ENCODE measurements at places on chromosomes 5 and 9.
A peak's percentile ranks its signal among the peaks of the same experiment; 100 is the strongest.

DNA sequence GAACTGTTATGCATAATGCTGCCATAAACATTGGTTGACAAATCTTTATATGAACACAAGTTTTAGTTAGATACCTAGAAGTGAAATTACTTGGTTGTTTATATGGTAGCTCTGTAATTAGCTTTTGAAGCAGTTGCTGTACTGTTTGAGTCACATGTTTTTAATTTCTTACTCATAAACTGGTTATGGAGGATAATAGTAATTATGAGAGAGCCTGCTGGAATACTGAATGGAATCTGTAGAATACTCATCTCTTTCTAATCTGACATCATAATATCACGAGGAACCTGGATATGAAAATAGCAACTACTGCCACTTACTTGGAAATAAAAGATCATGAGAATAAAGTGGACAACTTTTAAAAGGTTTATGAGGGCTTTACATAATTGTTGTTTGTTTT lies 509.2 kb downstream of the CETN3 start:
- DNase-seq, result no peak

DNA sequence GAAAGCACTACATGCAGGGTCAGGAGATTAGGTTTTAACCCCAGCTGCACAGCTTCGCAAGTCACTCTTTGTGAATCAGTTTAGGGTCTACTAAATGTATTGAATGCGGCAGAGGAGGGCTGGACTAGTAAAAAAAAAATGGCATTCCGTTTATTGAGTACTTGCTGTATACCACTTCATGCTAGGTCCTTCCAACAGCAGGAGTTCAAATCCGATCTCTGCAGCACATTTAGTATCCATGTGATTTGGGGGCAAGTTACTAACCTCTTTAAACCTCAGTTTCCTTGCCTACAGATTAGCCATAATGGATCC lies 204.4 kb downstream of the SNCAIP start:
- no peak for DNase-seq

- no peak for DNase-seq
Observed at GRCh38 chr5:133464013-133464412, 148.3 kb downstream of the FSTL4 start.

- no peak for DNase-seq
Observed at GRCh38 chr9:111726949-111727348, 65.5 kb downstream of the GNG10 start.

GRCh38 chr9:131049829-131050715 lies 41.1 kb downstream of the LAMC3 start:
- no peak for DNase-seq

DNA sequence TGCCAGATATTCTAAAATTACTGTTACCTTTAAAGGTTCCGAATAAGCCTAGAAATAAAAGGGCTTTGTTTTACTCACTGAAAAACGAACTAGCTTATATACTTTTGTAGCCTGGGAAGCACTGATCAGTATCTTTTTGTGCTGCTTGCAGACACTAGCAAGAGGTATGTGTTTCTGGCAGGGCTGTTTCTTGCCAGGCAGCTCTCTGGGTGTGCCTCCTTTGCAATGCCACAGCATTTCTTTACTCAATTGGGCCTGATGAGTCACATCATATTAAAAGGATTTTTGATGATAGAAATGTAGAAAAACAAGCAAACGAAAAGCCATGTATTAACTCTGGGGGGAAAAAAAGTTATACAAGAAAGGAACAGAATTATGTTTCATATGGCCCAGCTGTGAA lies 35.6 kb downstream of the CD180 start:
- DNase-seq, result peak; percentile 51

DNA sequence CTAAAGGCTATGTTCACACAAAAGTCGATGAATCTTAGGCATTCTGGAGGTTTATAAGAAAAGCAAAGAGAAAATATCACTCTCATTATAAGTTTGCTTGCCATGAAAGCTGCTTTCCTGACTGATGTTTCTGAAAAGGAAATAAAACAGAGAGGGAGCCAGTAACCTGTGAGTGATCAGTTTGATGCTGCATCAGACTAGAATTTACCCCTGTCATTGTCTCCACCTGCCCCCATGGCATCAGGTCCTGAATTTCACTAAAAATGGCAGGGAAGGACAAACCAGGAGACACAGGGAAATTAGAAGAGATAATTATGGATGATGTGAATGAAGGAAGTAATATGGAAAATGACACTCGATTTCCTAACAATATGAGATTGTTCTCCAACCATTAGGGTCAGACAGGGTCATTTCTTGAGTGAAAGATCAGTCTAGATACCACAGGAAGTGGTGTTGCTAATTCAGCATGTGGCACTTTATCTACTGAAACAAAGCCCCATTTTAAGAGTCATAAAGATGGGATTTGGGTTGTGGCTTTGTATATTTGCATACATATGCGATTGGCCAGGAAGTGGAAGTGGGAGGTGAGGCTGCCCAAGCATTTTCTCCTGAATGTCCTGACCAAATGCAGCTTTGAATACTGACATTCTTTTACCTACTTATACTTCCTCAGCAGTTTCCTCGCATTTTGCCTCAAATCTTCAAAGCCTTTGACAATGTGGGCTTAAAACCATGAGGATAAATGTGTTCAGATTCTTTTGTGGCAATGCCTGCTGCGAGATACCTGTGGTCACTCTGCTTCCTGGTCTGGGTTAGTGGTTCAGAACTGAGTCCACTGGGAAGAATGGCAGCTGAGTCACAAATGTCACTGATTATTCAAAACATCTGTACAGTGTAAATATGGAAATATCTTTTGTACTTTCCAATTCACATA lies 29.7 kb downstream of the MEGF10 start:
- DNase-seq, result no peak

DNA sequence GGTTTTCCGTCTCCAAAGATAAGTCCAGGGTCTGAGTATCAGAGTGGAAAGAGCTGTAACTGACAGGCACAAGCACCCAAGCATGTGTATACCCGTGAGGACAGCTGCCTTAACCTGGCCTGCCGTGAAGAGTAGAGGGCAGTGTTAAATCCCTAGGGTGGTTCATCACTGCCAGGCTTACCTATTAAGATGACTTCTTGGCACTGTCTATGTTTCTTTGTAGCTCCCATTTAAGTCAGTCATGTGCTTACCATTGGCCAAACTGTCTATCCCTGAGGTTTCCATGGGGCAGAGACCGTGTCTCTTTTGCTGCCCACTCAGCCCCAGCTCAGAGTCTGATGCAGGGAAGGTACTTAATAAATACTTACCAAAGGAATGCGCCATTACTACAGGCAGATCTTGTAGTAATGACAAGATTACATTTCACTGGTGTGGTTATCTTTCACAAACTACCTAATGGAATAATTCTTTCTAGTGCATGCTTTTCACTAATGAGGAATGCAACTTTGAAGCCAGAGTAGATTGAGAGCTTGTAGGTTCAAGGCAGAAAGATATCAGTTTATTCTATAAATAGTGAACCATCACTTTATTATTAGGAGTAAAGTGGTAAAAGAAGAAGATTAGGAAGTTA lies 64.2 kb downstream of the SNX24 start:
- no peak for DNase-seq

DNA sequence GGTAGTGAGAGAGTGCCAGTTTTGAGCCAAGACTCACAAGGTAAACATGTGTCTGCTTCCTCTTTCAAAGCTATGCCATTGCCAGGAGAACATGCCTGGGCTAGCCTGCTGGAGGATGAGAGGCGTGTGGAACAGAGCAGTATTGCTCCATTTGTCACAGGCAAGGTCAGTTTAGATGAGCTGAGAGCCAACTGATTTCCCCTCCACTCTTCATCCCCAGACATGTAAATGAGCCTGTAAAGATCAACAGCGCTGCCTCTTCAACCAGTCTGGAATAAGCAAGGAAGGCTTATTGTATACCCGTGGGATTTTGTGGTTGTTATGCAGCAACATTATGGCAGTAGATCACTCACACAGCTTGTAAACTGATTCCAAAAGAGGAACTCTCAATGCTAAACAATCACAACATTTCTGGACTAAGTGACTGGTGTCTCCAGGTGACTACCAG lies 8.2 kb upstream of the GDNF start:
- DNase-seq, result peak; percentile 43

DNA sequence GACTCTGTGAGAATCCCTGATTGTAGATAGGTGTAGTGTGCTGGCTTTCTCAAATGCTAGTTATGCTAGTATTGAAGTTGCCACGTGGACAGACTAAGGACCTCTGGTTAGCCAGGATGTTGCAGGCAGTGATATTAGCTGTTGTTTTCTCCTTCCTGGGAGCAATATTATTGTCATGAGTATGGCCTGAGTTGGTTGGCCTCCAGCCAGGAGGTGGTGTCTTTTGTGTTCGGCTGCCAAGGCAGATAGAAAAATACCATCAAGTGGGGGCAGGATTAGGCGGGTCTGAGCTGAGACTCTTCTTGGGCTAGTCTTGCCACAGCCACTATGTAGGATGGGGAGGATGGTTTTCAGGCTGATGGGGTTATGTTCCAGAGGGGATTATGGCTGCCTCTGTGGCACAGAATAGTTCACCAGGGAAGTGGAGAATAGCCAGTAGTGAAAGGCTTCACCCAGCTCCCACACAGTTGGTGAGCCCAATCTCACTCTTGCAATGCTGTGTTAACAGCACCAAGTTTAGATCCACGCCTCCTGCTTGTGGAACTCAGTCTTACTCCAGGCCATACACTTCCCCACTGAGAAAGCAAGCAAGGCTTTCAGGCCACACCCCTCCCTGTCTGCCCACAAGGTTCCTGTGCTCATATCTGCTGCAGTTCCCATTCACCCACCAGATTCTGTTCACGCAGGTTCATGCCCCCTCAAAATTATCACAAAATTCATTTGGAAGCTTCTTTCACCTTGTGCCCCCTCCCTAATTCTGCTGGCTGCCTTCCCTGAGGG lies 31.2 kb downstream of the GHR start:
- DNase-seq, result no peak

DNA sequence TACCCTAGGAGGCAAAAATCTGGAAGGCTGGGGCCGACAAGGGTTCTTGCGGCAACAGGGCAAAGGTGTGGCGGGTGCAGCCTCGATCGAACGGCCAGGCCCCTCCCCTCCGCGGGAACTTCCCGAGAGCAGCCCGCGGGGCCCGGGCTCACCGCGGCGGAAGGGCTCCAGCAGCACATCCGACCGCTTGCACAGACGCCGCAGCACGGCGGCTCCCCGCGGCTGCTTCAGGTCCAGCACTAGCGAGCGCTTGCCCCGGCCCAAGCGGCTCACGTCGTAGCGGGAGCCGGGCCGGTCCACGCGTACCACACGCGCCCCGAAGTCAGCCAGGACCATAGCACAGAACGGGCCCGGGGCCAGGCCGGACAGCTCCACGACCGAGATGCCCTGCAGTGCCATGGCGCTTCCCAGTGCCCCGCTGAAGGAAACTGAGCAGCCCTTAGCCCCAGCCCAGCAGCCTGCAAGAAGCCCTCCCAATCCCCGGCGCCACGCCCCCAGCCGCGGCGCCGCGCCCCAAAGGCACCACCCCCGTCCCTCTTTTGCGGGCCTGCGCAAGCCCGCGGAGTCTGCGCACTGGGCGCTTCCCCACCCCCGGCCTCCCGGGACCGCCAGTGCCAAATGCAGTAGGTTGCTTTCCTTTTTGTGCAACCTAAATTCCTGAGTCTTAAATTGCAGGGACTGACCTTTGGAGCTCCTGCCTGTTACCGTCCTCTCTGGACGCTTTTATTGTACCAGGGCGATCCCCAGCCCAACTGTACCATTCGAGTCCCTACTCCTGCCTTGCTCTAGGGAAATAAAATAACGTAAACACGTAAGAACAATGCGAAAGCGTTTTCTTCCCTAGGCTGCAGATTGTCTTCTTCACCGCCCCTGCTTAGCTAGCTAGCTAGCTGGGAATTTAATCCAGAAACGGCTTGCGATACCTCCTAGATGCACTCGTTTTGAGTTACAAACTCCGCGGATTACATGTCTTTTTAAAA lies at the start of gene AMACR:
TSS of gene AMACR (minus strand) at position 430 of the 980 bp plus-strand sequence. CDS start at position 399, 31 bp downstream.
- DNase-seq, result peak; percentile 91

DNA sequence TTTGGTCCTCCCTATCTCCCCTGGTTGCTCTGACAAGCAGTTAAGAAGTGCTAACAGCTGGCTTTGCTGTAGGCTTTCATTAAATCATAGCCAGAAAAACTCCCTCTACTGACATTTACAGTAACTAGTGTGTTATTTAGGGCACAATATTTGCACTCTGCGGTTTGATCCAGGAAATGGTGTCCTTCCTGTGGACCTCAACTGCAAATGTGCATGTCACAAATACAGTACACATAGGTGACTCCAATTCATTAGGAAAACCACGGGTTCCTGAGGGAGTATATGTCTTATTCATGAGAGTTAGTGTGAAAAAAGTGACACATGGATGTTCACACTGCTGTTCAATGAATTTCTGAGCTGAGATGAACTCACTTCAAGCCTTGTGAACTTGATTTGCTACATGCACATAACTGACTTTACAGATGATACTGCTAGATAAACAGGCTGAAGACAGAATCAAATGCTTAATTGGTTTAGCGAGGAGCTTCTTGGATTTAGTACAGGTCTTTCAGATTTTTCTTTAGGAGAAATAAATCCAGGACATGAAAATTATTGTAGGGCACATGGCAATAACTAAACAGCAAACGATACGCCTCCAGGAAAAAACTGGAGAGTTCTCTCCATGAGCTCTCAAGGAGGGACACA lies 281.5 kb downstream of the EFNA5 start:
- no peak for DNase-seq

GRCh38 chr5:66671305-66671704 lies 75.1 kb downstream of the MAST4 start:
- DNase-seq, result no peak

GRCh38 chr5:92694067-92694466 lies 887.0 kb downstream of the NR2F1-AS1 start:
- DNase-seq, result no peak

DNA sequence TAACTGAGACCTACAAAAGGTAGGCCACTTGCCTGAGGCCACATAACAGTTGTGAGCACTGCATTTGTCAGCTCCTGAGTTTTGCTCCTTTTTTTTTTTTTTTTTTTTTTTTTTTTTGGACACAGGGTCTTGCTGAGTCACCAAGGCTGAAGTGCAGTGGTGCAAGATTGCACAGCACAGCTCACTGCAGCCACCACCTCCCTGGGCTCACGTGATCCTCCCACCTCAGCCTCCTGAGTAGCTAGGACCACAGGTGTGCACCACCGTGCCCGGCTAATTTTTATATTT lies 37.1 kb downstream of the LAMC3 start:
- no peak for DNase-seq

DNA sequence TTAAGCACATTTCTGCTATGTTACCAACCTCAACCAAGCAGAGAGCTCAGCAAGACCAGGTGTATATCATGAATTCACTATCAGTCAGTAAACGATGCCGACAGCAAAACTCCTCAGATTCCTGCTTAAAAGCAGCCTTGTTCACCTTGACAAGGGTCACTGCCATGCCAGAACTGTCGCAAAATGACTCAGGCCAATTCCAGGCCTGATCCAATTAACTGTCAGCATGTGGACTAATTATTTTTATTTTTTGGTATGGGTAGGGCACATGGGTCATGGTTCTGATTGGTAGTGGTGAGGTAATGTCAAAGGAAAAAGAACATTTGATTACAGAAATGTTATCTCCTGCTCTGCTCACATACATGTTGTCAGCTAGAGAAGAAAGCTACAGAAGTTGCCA lies 214.2 kb upstream of the OTULINL start:
- no peak for DNase-seq

All from fibroblast of the conjunctiva (primary cell).